CD4-positive, alpha-beta T cell treated with Interleukin-6 for 4 hours (primary cell): ENCODE measurements at places on chromosomes 13 and 19.

GRCh38 chr19:33171222-33171795 is 22.8 kb upstream of the LRP3 start:
- no peak for DNase-seq

DNA sequence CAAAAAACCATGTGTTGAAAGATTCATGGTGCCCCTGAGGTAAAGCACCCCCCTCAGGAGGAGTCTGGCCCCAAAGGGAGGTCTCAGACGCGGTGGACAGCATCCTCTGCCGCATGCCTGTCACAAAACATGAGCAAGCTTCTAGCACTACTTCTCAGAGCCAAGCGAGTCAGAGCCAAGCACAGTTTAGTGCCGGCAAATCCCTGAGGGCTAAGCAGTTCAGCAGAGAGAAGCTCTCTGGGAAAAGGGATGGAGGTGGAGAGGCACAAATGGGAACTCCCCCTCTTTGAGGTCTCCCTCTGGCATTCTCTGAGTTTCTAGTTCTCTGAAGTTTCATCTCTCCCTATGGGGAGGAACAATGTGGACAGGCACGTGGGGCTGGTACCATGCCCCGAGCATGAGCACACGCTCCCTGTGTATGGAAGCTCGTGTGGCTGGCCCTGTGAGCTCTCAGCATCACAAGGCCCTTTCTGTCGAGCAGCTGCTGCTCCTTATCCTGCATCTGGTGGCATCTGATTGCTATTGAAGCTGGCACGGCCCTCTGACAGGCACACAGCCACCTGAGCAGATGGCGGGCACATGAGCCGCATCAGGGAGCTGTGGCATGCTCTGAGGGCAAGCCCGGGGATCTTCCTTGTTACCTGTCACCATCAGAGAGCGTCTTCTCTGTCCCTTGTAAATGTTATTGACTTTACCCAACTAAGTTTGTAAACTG is 325.1 kb downstream of the SLC7A1 start:
- no peak for DNase-seq

DNA sequence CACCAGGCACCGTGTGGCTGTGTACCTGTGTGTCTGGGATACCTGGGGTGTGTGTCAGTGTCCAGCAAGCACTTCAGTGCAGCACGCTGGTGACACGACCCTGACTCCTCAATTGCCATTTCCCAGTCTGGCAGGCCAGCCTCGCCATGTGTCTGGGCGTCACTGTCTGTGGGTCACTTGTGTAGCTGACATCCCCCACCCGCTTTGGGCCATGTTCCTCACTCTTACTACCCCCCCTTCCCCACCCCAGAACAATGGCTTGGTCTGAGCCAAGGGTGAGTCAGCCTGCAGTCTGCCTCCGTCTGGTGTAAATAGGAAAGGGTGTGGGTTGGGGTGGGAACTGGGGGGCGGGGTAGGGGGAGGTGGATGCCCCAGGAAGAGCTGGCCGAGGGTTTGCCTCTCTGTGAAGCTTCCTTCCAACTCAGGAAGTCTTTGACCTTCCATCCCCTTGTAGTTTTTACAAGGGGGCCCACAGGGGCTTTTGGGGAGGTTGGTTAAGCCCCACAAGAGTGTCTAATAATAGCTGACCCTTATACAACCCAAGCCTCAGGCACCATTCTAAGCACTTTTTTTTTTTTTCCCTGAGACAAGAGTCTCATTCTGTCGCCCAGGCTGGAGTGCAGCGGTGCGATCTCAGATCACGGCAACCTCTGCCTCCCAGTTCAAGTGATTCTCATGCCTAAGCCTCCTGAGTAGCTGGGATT is 17.6 kb downstream of the NOVA2 start:
- no peak for DNase-seq

DNA sequence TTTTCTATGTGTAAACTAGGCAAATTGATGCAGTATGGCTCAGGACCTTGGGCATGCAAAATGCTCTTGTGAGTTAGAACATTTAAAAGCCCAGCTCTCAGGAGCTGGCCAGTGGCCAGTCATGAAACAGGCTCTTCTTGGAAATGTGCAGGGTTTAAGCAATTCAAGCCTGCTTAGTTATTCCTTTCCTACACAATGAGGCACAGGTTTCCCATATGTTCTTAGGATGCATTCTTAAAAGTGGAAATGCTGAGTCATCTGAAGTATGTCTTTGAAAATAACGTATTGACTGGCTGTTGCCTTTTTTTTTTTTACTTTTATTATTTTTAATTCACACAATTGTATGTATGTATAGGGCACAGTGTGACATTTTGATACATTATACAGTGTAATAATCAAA is 300.7 kb downstream of the SLC7A1 start:
- no peak for DNase-seq

DNA sequence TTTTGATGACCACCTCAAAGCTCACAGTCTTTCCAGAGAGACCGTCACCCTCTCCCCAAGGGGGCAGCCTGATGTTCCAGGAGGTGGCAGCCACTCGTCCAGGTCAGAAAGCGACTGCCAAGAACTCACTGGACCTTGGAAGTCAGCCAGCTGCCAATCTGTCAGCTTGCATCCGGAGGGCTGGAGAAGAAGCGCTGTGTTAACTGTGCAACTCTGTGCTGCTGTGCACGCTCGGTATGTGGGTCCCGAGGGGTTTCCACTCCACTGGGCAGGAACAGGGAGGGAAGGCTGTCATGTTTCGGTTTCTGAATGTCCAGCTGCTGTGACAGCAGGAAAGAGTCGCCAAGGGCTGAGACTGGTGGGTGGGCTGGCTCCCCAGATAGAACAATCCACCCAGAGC is 89.2 kb downstream of the CACNA1A start:
- DNase-seq: no peak

DNA sequence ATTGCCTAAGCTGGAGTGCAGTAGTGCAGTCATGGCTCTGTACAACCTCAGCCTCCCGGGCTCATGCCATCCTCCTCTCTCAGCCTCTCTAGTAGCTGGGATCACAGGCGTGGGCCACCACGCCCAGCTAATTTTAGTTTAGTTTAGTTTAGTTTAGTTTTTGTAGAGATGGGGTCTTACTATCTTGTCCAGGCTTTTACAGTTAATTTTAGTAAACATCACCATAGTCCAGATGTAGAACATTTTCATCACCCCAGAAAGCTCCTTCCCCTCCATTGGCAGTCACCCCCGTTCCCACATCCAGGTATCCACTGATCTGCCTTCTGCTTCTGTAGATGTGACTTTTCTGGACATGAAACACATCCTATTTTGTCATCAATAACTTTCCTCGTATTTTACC is 41.1 kb downstream of the DNM2 start:
- no peak for DNase-seq

GRCh38 chr19:37007587-37008220 is 70.5 kb upstream of the ZNF420 start:
- peak; percentile 47 for DNase-seq

DNA sequence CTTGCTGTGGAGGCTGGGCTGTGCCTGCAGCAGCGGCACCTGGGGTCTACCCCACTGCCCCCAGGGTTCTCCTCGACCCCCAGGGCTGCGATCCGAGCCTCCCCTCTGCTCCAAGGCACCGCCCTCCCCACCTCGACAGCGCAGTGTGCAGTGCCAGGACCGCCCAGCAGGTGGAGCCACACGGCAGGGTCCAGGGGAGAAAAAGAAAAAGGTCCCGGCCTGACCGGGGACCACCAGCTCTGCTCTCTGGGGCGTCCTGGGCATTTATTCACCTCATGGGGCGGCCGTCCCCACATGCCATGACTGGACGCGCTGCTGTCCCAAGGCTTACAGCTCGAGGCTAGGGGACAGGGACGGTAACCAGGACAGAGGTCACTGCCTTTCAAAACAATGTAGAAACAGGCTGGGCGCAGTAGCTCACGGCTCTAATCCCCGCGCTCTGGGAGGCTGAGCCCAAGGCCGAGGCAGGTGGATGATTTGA is 10.6 kb downstream of the REXO1 start:
- peak; percentile 55 for DNase-seq

GRCh38 chr13:101978552-101979315 is 423.1 kb downstream of the FGF14 start:
- no peak for DNase-seq

DNA sequence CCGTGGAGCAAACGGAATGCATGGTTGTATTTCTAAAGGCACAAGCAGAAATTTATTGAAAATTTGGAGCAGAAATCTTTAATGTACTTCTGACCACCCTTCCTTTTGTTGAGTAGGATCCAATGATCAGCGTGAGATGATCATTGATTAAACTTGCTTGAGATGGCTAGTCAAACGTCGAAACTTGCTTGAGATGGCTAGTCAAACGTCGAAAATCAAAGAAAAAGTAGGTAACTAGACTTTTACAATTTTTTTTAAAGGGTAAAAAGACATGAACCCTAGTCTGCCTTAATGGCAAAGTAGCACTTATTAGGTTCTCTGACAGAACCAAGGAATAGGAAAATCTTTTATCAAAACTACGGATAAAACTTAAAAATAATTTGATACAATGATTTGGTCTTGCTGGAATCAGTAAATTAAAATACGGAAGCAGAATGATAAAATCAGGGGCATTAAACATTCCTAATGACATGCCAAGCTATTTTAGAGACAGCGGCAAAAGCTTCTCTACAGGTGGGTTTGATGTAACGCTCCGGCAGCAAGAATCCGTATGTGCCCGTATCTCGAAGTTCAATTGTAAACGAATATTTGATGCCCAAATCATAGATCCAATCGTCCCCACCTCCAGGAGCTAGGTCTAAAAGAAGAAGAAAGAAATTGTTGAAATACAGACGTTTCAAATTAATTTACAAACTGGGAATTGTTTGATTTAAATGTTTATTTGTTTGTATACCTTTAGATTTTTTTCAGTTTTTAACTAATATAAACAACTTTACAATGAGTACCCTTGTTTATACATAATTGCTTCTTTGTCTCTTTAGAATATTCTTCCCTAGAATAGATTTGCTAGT is 841 bp upstream of the ZC3H13 start:
- no peak for DNase-seq
